ENCODE measurements at places on chromosomes 12 and 14. TPM values are rescaled to one million over a fixed set of nuclear protein-coding genes. Genes with fewer than 3 reads are reported as not detected.

Gene GCH1
- total RNA-seq = 22.5 TPM

Gene OTX2
- total RNA-seq = not detected

Gene CDKN3
- total RNA-seq = 157 TPM

Gene TRPV4
- not detected for total RNA-seq

Gene SYCP3
- total RNA-seq = 0.36 TPM

Gene IFI27L1
- total RNA-seq = 63.4 TPM

Gene CATSPERB
- total RNA-seq = not detected

Gene CCDC88C
- total RNA-seq = 262 TPM

Gene SMCO2
- total RNA-seq = not detected

Gene PTPRO
- 0.23 TPM for total RNA-seq

Gene VPS29
- total RNA-seq = 162 TPM

Gene SERPINA4
- not detected for total RNA-seq

Gene SLC39A5
- total RNA-seq = 1.2 TPM
